ENCODE measurements at places on chromosomes 4 and X. TPM values are rescaled to one million over a fixed set of nuclear protein-coding genes. Genes with fewer than 3 reads are reported as not detected.

The COL4A6 gene
- 7.2 TPM for total RNA-seq

The FGF5 gene
- total RNA-seq = not detected

The PABPC4L gene
- 3.0 TPM for total RNA-seq

The CSN1S1 gene
- not detected for total RNA-seq

The CDS1 gene
- total RNA-seq = 0.39 TPM

The F8A1 gene
- 24.6 TPM for total RNA-seq

The GPC4 gene
- 32.7 TPM for total RNA-seq

The HMX1 gene
- total RNA-seq = not detected

GRCh38 chr4:38964942-38965775 lies 67.0 kb downstream of the TMEM156 start:
- DNase-seq = no peak

- no peak for DNase-seq
These were observed 177.3 kb upstream of the EMCN start for GRCh38 chr4:100695039-100695654.

DNA sequence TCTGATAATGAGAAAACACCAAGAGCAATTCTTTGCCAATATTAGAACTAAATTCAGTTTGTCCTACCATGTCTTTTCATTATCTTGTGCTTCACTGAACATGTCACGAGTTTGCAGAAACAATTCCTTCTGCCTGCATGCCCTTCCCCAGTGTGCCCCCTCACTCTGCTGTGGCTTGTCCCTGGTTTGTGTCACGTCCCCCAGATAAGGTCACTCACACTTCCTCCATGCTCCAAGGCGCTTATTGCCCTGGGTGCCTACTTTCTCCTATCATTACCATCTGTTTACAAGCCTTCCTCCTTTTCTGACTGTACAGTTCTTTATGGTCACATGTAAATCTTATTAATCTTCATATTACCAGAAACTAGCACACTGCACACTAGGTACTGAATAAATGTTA lies 394.1 kb downstream of the KCNIP4 start:
- no peak for DNase-seq

DNA sequence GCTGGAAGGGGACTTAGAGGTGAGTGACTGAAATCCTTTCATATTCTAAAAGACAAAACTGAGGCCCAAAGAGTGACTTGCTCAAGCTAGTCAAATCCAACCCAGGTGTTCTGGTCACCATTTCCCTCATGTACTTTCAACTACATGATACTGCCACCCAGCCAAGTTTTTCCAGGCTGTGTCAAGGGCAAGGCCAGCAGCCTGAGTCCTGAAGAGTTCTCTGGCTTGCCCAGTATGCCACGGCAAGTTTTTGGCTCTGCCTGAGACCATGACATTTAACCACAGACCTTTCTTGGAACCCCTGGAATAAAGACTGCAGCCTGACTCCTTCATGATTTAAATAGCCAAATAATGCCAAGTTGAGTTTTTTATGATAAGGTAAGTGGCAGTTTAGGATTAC lies 10.7 kb upstream of the TMEM164 start:
- no peak for DNase-seq

- DNase-seq = no peak
These were observed 805.4 kb upstream of the GALNTL6 start for GRCh38 chr4:171007618-171008390.

DNA sequence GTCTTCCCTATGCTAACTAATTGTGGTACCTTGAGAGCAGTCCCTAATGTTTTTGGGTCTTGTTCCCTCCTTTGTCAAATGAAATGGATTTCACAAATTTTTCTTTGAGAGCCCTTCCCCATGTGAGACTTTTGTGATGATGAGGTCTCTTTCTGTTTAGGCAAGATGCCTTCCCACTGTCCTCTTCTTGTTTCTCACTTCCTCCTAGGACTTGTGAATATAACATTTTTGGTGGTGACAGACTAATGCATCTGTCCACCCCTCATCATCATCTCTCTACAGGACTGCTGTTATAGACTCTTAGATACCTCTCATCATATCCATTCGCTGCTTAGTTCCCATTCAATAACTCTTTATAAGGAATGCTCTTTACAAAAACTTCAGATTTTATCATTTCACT lies 8.7 kb upstream of the ANK2 start:
- no peak for DNase-seq

DNA sequence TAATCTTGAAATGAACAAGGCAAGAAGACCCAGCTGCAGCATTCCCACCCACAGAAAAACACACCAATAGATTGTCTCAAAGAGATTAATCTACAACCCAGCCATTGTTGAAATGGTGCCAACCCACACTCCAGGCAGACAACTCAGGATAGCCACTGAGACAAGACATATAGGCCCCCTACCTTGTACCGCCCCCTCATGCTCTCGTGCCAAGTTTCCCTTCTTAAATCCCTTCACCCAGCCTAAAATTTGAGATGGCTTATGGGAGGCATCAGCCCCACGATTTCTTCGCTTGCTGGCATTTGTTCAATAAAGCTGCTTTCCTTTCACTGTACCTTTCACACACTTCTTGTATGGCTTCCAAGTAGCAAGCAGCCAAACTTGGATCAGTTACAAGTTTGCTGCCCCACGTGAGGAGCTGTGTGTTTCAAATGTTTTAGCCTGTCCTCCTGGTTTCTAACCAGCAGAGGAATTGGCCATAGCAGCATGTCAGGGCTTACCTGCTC lies 1754.1 kb downstream of the C4orf33 start:
- no peak for DNase-seq

- DNase-seq = no peak
These were observed 52.8 kb upstream of the PSAPL1 start for GRCh38 chr4:7487502-7487901.

GRCh38 chr4:25160714-25161592 lies 704 bp upstream of the SEPSECS start:
- DNase-seq = no peak

DNA sequence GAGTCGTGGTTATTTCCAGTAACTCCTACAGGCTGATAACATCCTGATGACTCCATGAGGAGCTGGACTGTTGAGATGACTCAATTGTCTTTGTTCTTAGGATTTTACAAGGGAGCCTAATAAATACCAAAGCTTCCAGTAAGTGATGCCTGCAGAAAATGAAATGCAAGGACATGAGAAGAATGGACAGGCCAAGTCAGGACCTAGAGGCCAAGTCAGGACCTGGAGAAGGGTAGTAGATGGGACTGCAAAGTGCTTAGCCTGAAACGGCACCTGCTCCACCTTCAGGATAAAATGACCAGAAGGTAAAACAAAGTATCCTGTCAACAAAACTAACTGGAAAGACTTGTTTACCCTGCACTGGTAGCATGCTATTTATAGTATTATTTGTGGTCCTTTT lies 6.4 kb upstream of the SLC10A6 start:
- no peak for DNase-seq

- DNase-seq = no peak
These were observed 1886.4 kb upstream of the TENM3 start for GRCh38 chr4:180356766-180357165.

DNA sequence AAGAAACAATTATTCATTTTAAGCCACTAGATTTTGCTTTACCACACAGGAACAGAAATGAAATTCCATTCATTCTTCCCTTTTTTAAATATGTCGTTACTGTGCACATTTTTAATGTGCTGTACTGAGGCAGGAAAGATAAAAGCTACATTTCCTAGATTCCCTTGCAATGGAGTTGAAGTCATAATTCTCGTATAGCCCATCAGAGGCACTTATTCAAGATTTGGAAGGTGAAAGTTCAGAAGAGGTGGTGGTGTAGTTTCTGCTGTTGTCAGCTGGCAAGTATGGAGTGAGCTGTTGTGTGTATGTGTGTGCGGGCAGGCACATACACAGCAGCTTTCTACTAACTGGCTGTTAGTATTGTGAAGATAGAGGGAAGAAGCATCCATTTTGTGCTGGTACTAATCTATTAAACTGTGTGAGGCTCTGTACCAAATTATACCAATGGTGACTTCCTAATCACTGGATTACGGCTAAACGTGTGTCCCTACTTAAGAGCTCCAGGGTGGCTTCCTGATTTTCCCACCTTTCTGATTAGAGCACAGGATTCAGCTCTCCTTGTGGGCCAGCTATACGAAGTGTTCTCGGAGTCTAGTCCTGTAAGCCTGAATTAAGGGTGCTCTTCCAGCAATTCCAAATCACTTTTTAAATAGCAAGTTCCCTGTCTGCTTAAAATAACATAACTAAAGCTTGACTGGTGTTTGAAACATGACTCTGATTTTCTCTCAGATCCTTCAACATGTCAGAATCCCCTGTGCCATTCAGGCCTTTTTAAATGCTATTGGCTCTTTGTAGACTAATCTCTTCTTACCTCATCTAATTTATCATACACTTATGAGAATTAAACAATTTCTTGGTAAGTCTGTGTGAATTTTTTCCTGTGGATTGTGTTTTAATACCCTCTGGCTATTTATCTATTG lies 43.8 kb downstream of the PDS5A start:
- no peak for DNase-seq

DNA sequence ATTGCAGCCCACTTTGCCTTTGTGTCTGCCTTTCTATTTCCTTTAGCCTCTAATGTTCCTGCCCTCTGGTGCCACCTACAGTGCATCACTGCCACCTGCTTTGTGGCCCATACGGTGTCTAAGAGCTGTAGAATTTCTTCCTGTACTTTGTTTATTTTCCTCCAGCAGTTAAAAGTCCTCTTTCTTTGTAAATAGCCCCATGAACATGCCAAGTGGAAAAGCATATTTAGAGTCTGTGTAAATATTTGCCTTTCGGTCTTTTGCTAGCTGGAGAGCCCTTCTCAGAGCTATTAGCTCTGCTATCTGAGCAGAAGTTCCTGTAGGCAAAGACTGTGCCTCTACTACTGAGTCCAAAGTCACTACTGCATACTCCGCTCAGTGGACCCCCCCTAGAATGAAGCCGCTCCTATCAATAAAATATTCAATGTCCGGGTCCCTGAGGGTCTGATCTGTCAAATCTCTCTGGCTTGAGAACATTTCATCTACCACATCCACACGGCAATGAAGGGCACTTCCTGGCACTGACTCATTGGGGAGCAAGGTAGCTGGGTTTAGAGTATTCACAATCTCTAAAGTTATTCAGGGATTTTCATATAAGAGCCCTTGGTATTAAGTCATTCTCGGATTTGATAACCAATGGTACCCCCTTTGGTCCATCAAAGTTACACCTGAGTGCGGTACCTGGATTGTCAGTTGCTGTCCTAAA lies 36.3 kb downstream of the SULT1E1 start:
- no peak for DNase-seq

DNA sequence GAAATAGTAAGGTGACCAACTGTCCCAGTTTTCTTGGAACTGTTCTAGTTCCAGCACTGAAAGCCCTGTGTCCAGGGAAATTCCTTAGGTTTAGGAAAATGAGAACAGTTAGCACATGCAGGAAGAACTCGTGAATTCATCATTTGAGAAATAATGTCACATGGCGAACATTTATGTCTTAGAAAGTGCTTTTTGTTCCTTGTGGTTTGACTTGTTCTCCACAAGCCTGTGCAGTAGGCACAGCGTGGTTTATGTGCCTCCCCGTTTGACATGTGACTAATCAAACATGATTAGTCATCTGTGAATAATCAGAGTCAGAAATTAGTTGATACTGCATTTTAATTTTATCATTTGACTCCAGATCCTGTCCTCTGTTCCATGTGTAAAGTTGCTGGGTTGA lies 556.0 kb upstream of the CPEB2 start:
- DNase-seq = no peak

DNA sequence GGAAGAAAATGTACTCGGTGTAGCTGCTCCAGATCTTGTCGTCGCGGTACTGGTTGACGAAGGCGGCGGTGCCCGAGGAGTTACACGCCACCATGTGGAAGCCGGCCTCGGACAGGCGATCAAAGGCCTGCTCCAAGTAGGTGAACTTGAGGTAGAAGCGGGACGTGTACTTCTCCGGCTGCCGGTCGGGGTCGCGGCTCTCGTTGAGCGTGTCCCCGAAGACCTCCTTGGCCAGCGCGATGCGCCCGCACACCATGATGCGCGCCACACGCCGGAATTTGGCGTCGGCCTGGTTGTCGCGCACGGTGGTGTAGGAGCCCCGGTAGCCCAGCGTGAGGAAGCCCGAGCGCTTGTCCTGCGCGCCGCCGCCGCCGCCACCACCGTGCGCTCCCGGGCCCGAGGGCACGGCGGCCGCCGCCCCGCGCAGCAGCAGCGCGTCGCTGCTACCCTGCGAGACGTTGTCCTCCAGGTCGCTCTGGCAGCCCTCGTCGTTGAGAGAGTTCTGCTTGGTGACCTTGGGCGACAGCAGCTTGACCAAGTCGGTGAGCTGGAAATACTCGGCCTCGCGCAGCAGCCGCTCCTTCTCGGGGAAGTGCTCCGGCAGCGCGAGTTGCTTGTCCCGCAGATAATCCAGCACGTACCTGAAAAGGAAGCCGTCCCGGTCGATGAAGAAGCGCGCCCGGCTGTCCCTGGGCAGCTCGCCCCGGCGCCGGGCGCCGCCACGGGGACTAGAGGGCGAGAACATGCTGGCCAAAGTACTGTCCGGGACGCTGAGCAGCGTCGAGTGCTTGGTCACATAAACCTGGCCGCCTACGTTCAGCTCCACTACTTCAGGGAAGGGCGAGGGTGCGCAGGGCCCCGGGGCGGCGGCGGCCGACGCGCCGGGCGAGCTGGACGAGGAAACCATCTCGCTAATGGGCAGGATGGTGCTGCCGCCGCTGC lies 775 bp downstream of the KCTD8 start:
- peak; percentile 78 for DNase-seq

GRCh38 chr4:140117947-140118346 lies 36.0 kb downstream of the MAML3 start:
- no peak for DNase-seq

- no peak for DNase-seq
These were observed 96.4 kb upstream of the ARX start for GRCh38 chrX:25112156-25112555.

DNA sequence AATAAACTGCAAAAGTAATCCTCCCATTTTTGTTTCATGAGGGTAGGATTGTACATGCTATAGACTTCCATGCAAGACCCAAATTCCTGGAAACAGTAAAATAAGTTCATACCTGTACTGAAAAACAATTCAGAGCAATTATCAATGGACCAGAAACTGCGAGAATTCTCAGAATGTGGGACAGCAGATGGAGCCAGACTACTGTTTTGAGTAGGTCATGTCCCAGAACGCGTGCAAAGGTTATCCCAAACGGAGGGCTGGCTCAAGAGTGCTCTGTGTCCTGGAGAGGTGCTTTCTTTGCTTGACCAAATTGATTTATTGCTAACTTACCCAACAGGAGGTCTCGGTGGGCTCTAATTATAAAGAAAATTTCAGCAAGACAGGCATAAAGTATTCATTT lies 1.7 kb upstream of the MAGEH1 start:
- DNase-seq = no peak

- no peak for DNase-seq
These were observed 104.7 kb downstream of the NCAPG start for GRCh38 chr4:17915439-17915838.
